MCF 10A (cell line): ENCODE measurements at places on chromosomes 16 and 17. TPM values are rescaled to one million over a fixed set of nuclear protein-coding genes. Genes with fewer than 3 reads are reported as not detected.

- DNase-seq = peak; percentile 10
These were observed 235.9 kb downstream of the FOXL1 start for GRCh38 chr16:86814256-86814655.

DNA sequence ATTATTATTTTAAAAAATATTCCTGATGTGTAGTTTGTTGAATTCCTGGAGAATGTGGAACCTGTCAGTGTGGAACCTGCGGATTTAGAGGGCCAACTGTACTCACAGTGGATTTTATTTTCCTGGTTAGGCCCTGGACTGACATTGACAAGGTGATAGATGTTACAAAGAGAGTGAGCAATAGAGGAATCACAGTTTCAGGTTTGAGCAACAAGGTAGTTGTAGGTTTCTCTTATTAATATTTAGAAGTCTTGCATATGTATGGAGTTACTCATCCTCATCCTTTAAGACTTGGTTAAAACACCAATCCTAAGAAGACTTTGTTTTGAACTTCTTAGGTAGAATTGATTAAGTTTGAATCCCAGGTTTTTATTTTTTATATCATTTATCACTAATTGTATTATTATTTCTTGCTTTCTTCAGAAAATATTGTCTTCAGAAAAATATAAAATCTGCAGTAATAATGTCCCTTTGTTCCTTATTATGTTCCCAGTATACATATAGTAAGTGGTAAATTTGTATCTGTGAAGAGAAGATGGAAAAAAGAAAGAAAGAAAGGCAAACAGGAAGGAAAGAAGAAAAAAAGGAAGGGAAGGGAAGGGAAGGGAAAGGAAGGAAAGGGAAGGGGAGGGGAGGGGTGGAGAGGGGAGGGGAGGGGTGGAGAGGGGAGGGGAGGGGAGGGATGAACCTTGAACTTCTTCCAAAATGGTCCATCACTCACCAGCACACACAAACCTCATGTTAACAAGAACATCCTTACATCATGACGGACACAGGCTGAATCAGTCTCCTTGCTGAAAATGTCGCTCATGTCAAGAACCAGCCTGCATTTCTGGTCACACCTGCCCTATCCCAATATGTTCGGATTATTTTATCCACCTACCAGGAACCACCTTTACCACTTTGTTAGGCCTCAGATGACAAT, 867.2 kb downstream of the CDH11 start:
- no peak for DNase-seq

Gene AANAT
- not detected in 2 replicates for total RNA-seq

DNA sequence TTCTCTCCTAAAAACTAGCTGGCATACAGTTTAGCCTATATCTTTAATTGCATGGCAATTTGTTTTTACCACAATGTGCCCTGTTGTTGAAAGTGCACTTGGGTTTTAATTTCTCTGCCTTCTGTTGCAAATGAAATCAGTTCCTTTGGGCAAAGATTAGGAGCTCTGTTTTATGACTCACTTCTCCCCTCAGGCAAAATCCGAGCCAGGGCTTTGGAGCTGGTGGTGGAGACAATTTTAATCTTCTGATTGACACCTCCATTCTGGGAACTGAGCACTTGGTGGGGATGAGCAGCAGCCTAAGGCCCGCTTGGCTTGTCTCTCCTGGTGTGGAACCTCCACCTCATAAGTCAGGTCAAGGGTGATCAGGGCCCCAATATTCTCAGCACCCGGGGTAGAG, 13.3 kb upstream of the MYH8 start:
- DNase-seq = peak; percentile 8

Gene SMIM22
- 2.2 and 2.4 TPM in 2 replicates for total RNA-seq

Gene RPH3AL
- 0.89 and 1.6 TPM in 2 replicates for total RNA-seq

- DNase-seq = no peak
These were observed 3.4 kb downstream of the SLC25A11 start for GRCh38 chr17:4936436-4936835.

Gene NPIPA3
- total RNA-seq = 3.2 and 3.3 TPM in 2 replicates

GRCh38 chr17:62791235-62791734, 16.8 kb downstream of the MARCHF10 start:
- peak; percentile 60 for DNase-seq

Gene TLCD3B
- 0.21 and 0.27 TPM in 2 replicates for total RNA-seq

Gene TPSB2
- not detected in 2 replicates for total RNA-seq

- DNase-seq = peak; percentile 80
These were observed 6.7 kb upstream of the SLC25A39 start for GRCh38 chr17:44331249-44331760.

DNA sequence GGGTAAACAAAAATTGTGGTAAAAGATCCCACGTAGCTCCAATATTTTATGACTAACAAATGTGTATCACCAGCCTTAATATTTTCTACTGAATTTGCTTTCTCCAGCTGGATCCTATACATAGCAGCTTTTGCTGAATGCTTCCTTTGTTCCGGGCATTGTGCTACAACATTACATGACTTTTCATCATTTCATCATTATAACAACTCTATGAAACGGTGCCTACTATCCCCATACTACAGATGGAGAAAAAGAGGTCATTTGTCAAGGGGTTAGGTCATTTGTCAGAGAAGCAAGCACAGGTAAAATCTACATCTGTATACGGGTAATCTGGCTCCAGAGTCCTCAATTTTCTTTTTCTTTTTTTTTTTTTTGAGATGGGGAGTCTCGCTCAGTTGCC, 74.3 kb downstream of the KANSL1 start:
- DNase-seq = no peak

Gene MT1G
- not detected in 2 replicates for total RNA-seq

DNA sequence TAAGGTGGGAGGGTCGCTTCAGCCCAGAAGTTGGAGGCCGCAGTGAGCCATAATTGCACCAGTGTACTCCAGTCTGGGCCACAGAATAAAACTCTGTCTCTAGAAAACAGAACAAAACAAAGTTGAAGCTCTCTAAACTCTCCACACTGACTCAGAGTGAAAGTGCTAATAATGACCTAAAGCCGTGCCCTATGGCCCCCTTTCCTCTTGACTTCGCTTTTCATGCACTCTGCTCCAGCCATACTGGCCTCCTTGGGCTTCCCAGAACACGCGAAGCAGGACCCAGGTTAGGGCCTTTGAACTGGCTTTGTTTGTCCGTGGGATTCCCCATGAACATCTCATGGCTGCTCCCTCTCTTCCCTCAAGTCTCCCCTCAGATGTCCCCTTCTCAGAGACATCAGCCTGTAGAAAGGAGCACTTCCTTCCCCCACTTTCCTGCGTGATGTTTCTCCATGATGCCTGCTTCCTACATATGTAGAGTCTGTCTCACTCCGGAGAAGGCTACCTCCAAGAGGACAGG, 18.6 kb upstream of the SPN start:
- no peak for DNase-seq

DNA sequence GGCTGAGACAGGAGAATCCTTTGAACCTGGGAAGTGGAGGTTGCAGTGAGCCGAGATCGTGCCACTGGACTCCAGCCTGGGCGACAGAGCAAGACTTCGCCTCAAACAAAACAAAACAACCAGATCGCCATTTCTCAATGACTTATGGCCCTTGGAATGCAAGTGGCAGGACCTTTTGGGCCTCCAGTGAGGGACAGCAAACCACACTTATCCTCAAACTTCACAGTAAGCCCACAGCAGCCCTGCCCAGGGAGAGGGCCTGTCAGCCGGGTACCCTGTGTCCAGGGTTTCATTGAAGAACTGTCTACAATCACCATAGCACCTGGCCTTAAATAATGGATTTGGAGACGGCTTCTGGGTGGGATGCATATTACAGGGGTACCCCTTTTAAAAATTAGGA, 11.7 kb downstream of the TRAF4 start:
- DNase-seq = no peak

- no peak for DNase-seq
These were observed 26.8 kb downstream of the SGSM2 start for GRCh38 chr17:2363851-2364762.

Gene CLEC19A
- not detected in 2 replicates for total RNA-seq

DNA sequence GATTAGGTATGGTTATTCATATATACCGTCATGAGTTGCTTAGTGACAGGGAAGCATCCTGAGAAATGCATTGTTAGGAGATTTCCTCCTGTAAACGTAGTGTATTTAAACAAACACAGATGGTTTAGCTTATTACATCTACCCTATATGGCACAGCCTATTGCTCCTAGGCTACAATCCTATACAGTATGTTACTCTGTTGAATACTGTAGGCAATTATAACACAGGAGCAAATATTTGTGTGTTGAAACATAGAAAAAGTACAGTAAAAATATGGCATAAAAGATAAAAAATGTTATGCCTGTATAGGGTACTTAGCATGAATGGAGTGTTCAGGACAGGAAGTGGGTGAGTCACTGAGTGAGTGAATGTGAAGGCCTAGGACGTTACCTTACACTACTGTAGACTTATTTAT, 157.7 kb downstream of the CDH11 start:
- DNase-seq = peak; percentile 57

Gene TNFSF13
- total RNA-seq = 6.3 and 10.8 TPM in 2 replicates

DNA sequence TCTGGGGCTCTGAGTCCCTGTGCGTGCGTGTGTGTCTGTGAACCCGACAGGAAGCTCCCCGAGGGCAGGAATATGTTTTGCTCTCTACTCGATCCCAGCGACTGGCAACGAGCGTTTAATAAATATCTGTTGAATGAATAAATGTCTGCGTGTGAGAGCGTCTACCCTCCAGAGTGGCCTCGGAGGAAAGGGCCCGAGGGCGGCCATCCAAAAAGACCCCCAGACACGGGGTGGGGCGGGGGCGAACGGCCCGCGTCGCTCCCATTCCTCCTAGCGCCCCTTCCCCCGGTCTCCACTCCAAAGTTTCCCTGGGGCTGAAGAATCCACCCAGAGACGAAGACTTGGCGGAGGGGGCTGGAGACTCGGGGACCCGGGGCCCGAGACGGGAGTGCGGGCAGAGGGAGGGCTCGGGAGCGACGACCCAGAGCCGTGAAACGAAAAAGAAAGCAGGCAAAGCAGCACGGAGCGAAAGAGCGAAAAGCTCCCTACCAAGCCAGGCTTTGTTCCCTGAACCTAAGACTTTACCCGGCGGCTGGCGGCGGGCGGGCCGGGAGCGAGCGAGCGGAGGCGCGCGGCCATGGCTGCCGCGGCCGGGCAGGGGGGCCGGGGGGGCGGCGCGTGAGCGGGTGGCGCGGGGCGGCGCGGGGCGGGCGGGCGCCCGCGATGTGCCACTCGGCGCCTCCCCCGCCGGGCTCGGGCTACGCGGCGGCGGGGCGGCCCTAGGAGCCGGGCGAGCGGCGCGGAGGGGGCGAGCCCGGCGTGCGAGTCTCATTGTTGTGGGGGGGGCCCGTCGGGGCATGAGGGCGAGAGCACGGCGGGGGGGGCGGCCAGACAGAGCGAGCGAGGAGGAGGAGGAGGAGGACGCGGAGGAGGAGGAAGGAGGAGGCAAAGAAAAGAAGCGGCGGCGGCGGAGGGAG, at the start of gene MLLT6:
MLLT6 (plus strand) TSS at position 668 of the 917 bp plus-strand sequence. CDS start 360 bp downstream, outside the sequence.
- peak; percentile 75 for DNase-seq

DNA sequence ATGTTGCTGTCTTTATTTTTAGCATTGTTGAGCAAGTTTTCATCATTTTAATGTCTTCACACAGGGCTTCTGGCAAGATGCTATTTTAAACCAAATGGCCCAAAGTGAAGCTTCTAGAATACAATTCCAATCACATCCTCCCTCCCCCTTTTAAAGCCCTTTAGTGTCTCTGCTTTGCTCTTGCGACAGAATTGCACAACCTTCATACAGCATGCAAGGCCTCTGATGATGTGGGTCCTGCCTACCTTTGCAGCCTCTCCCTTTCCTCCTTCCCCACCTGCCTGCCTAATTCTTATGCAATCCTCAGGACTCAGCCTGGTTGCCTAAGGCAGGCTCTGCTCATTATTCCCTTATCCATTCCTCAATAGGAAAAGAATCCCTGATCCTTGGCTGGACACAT, 381.7 kb downstream of the SLC39A11 start:
- DNase-seq = peak; percentile 95

DNA sequence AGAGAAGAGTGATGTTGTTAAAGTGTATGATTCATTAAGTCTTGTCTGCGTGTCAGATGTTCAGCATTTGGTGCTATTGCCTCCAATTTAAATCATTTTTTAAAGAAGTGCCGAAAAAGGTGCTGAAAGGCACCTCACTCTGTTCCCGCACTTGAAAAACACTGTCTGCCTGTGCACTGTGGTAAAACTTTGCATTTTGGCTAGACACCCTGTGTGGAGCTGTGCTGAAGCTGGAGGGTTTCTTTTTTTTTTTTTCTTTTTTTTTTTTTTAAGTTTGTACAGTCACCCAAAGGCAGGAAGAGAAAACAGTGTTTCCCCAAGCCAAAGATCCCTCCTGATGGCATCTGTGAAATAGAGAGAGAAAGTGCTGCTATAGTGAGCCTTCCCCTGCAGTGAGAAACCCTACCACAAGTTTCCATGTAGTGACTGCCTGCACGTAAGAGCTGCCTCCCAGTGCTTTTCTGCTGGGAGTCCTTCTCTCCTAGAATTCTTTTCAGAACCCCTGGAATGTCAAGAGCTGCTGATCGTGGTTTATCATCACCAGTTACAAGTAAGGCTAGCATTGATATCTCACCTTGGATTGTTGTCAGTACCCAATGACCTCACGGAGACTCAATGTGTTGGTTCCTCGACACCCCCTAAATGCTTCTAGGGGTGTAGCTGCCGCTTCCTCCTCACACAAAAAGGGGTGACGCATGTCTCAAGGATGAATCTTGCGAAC, 116.0 kb upstream of the SOX9 start:
- DNase-seq = no peak

- no peak for DNase-seq
These were observed 99.5 kb downstream of the MYO1D start for GRCh38 chr17:32777436-32777835.

DNA sequence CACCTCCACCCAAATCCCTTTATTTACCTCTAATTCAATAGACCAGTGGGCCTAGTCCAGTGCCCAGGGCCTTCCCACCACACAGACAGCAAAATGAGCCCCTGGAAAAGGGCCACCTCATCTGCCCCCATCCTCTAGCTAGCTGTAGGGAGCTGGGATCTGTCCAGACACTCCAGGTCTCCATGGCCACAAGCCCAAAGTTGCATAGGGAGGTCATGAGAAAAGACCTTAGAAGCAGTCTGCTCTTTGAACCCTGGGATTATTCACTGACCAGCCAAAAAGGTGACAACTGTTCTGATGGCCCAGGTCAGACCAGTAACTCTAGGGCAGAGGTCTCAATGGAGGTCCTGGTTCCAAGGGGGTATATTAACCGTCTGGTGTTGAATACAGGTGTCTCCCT, 2.0 kb downstream of the CUEDC1 start:
- no peak for DNase-seq

Gene MPV17L
- not detected in 2 replicates for total RNA-seq

GRCh38 chr17:81480140-81481072, 32.2 kb downstream of the ACTG1 start:
- peak; percentile 78 for DNase-seq

- DNase-seq = peak; percentile 99
These were observed 84.3 kb downstream of the KSR1 start for GRCh38 chr17:27540318-27541101.
